Heart right ventricle (tissue), 16 donors: ENCODE measurements at places on chromosomes 5 and 9. TPM values are rescaled to one million over a fixed set of nuclear protein-coding genes. Genes with fewer than 3 reads are reported as not detected.

DNA sequence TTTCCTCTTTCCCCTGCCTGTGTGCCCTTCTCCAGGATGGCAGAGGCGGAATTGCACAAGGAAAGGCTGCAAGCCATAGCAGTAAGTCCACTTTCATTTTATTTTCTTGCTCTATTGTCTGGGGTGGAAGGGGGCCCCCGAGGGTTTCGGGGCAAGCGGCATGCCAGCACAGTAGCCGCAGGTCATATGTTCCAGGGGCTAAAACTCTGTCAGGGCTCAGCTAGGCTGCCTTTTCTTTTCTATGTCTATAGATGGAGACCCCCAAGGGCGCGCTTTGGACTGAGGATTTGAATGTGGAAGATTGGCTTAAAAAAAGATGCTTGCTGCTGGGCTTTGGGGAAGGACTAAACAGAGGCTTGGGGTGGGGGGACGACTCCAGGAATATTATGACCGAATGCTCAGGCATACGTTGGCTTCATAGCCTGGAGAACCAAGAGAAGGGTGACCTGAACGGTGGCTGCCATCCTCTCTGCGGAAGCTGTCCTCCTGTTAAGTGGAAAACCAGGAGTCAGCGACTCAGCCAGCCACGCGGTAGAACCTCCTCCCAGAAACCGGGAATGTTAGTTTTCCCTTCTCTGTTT is 545 bp downstream of the PALM2AKAP2 start:
- peak overlapping the region; percentile 66 for H3K4me3 ChIP-seq
- no peak for DNase-seq
- no peaks in the 10 kb centered on the region for H3K36me3 ChIP-seq
- peaks cover 9% of the 10 kb centered on the region for H3K4me1 ChIP-seq

GRCh38 chr9:100020121-100020795 is 78.5 kb downstream of the ERP44 start:
- H3K36me3 ChIP-seq: no peaks in the 10 kb centered on the region
- DNase-seq: no peak
- H3K4me1 ChIP-seq: no peaks in the 10 kb centered on the region
- no peaks in the 10 kb centered on the region for H3K27me3 ChIP-seq
- no peak overlapping the region for H3K27ac ChIP-seq

- H3K4me1 ChIP-seq: peaks cover 4% of the 10 kb centered on the region
- H3K27me3 ChIP-seq: no peaks in the 10 kb centered on the region
- DNase-seq: peak; percentile 7
- H3K27ac ChIP-seq: no peak overlapping the region
- H3K4me3 ChIP-seq: no peak overlapping the region
Observed at GRCh38 chr9:69874301-69875060, 53.9 kb downstream of the CFAP95 start.

GRCh38 chr9:4292781-4293180 is 7.1 kb downstream of the GLIS3 start:
- H3K27me3 ChIP-seq: no peaks in the 10 kb centered on the region
- H3K4me3 ChIP-seq: no peak overlapping the region
- DNase-seq: no peak
- peaks cover 9% of the 10 kb centered on the region for H3K4me1 ChIP-seq
- no peak overlapping the region for H3K27ac ChIP-seq

DNA sequence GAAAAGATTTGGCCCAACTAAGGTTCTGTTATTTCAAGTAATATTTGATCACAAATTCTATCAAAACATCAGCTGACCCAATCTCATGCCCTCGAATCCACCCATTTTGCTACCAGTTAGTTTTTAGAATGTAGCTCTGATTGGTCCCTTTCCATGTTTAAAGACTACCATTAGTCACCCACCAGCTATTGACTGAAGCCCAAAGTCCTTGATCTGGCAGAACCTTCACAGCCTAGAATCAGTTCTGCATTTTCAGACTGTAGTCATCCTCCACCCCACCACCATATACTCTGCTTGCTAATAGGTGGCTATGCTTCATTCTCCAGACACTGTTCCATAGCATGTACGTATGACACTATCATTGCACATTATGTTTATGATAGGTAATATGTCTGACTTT is 182.2 kb upstream of the TARS1 start:
- no peaks in the 10 kb centered on the region for H3K27me3 ChIP-seq
- DNase-seq: no peak
- no peak overlapping the region for H3K27ac ChIP-seq
- H3K36me3 ChIP-seq: no peaks in the 10 kb centered on the region

- no peak overlapping the region for H3K4me3 ChIP-seq
- H3K4me1 ChIP-seq: peaks cover 47% of the 10 kb centered on the region
- H3K36me3 ChIP-seq: no peaks in the 10 kb centered on the region
- H3K27me3 ChIP-seq: no peaks in the 10 kb centered on the region
Observed at GRCh38 chr9:136606687-136607333, 55.9 kb upstream of the EGFL7 start.

- no peak for DNase-seq
- H3K27me3 ChIP-seq: no peaks in the 10 kb centered on the region
- no peaks in the 10 kb centered on the region for H3K36me3 ChIP-seq
- no peaks in the 10 kb centered on the region for H3K4me1 ChIP-seq
- H3K4me3 ChIP-seq: no peak overlapping the region
Observed at GRCh38 chr9:124468061-124468740, 17.9 kb downstream of the ADGRD2 start.

SPATA24 gene
- 37.5 TPM for polyA plus RNA-seq

TMEM161B gene
- 4.1 TPM for polyA plus RNA-seq

LURAP1L gene
- polyA plus RNA-seq: 3.1 TPM

TMEM8B gene
- polyA plus RNA-seq: 8.0 TPM
